ENCODE measurements at places on chromosomes 2 and 18.

DNA sequence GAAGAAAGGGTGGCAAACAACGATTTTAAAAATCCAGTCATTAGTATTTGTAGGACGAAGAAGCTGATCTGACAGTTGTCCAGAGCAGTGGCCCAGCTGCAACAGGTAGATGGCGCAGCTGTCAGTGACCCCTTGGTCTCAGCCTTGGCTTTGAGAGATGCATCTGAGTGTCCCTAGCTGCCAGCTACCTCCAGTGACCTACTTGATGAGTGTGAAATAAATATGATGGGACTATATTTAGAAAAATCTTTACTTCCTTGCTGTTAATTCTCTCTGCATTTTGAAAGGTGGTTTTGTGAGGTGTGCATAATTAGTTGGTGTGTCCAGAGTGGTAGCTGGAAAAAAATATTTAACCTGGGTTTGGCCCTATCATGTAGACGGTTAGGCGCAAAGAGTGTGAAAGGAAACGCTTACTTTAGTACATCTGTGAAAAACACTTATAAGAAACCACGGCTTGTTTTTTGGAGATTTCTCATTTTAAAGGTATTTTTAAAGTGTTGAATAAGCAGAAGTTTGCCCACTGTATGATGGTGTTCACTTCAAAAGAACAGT is 963 bp downstream of the INPP1 start:
- DNase-seq: peak; percentile 43

- no peak for DNase-seq
These were observed 96.9 kb downstream of the SPP2 start for GRCh38 chr2:234147335-234147861.

DNA sequence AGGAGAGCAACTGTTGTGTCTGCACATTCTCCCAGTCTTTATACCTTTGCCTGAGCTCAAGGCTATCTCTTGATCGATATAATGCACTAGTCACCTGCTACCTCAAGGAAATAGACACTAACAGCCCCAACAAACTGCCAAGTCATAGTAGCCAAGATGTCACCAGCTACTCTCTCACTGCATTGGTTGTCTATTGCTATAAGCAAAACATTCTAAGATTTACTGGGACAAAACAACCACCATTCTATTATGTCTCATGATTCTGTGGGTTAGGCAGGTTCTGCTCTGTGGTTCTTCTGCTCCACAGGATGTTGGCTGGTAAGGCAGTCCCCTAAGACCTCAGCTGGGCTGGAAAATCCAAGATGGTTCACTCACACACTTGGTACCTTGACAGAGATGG is 28.5 kb upstream of the MLPH start:
- DNase-seq: no peak

DNA sequence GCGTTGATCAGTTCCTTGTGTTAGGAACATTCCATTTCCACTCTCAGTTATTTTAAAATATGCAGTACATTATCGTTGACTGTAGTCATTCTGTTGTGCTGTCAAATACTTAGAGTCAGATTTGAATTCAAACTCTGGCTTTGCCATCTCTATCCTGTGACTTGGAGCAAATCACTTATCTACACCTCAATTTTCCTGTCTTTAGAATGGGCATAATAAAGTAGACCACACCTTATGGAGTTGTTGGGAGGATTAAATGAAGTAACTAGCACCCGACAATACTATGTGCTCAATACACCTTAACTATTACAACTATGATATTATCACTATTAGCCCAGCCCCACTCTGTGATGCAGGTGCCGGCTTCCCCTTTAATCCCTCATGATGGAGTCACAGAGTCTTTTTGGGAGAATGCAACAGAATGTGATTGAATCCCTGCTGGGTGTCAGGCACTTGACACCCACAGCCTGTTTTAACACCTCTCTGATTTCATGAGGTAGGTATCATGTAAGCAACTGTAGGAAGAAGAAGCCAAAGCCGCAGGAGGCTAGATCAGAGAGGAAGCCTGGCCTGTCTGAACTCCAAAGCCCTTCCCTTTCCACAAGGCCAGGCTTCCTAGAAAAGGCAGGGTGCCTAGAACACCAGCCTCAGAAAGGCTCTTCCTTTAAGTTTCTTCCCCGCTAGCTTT is 308.4 kb downstream of the NAPG start:
- DNase-seq: no peak

- DNase-seq: peak; percentile 36
These were observed 60.4 kb upstream of the GAREM1 start for GRCh38 chr18:32530947-32531651.

- no peak for DNase-seq
These were observed 5.3 kb downstream of the HDAC4 start for GRCh38 chr2:239395524-239395923.

DNA sequence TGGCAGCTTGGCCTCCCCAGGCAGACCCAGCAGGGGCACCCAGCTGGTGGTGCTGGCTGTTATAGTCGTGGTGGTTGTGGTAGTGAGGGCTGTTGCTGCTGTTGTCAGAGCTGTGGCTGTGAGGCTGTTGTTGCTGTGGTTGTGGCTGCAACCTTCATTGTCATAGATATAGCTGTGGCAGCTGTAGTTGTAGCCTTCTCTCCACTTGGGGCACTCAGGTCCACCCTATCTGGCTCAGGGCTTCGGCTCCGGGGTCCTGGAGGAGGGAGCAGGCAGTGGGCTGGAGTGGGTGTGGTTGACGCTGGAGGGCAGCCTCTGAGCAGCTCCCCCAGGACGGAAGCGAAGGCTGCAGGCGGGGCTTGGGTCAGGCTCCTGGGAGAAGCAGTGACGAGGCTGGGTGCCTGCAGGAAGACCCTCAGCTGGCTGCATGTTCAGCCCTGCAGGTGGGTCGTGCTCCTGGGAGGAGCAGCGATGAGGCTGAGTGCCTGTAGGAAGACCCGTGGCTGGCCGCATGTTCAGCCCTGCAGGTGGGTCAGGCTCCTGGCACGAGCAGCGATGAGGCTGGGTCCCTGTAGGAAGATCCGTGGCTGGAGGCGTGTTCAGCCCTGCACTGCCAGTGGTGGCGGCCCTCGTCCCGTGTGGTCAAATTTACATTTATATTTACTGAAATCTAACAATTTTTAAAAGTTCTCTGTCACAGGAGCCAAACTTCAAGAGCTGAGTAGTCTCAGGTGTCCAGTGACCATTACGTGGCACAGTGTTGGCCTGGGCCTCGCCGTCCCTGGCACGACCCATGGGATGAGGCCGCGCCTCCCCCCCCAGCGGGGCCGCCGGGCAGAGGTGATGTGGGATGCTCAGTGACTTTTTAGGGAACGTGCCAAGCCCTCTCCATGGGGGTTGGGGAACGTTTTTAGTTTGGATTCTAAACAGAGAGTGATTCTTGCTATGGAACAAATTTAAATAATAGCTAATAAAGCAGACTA is 79.2 kb upstream of the PXDN start:
- DNase-seq: peak; percentile 21

DNA sequence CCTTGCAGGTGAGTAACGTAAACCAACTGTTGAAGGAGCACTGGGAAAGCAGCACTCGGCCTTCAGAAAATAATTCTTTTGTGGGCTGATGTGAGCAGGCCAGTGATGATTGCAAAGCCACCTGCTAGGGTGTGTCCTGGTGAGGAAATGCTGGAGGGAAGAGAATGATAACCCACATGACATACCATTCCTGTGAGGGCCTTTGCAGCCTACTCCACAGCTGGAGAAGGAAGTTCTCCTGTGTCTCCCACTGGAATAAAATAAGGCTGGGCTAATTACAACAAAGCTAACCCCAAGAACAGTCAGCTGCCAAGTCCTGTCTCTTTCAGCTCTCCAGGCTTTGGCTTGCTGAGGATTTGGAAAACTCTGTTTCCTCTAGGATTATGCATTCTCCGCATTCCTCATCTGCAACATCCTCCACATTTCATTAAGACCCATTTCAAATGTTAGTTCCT is 16.7 kb upstream of the DSG1 start:
- DNase-seq: no peak

DNA sequence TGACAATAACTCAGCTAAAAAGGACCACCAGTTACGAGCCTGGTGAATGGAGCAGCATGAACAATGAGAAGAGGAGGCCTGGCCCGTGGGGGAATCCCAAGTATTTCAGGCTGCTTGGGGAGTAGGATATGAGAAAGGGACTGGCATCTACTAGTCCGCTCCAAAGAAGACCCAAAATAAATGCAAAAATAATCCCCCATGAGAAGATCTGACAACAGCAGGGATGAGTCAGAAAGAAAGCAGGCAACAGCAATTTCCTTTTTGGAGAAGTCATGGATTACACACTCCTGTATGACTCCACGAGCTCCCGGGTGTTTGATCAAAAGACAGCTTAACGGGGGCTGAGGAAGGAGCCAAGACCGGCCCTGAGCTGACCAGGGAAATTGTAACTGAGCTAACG is 111.4 kb downstream of the SOX11 start:
- DNase-seq: no peak

DNA sequence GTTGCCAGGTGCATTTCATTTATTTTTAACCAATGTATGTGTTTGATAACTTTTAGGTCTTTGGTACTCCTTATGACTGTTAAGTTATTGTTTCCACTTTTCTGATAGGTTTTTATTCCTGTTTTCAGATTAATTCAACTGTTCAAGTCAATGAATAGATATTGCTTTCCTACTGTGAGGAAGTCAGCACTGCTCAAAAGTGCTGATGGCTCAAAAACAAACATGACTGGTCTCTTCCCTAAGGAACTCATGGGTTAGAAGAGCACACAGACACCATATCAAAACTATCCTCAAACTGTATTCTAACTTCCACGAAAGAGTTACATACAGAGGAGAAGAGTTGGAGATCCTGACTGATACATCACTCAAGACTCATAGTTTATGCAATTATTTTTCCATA is 39.9 kb upstream of the REG3G start:
- DNase-seq: no peak
